ENCODE measurements at places on chromosomes 16 and 17. TPM values are rescaled to one million over a fixed set of nuclear protein-coding genes. Genes with fewer than 3 reads are reported as not detected.
A peak's percentile ranks its signal among the peaks of the same experiment; 100 is the strongest.

GRCh38 chr17:50358177-50358576 lies 12.3 kb downstream of the XYLT2 start:
- no peak overlapping the region for H3K27ac ChIP-seq
- peaks cover 9% of the 10 kb centered on the region for H3K4me1 ChIP-seq
- no peak overlapping the region for H3K4me3 ChIP-seq
- H3K36me3 ChIP-seq, result peaks cover 24% of the 10 kb centered on the region
- H3K27me3 ChIP-seq, result no peaks in the 10 kb centered on the region

- no peaks in the 10 kb centered on the region for H3K27me3 ChIP-seq
- H3K27ac ChIP-seq, result no peak overlapping the region
- no peaks in the 10 kb centered on the region for H3K36me3 ChIP-seq
- no peak overlapping the region for H3K4me3 ChIP-seq
- DNase-seq, result no peak
- peaks cover 3% of the 10 kb centered on the region for H3K4me1 ChIP-seq
These were observed 26.7 kb downstream of the CDK5RAP3 start for GRCh38 chr17:47997586-47997985.

GRCh38 chr16:88778271-88778525 lies 6.8 kb downstream of the PIEZO1 start:
- no peaks in the 10 kb centered on the region for H3K27me3 ChIP-seq
- H3K27ac ChIP-seq, result peak overlapping the region; percentile 91
- no peak overlapping the region for H3K4me3 ChIP-seq
- DNase-seq, result no peak
- H3K36me3 ChIP-seq, result no peaks in the 10 kb centered on the region

DNA sequence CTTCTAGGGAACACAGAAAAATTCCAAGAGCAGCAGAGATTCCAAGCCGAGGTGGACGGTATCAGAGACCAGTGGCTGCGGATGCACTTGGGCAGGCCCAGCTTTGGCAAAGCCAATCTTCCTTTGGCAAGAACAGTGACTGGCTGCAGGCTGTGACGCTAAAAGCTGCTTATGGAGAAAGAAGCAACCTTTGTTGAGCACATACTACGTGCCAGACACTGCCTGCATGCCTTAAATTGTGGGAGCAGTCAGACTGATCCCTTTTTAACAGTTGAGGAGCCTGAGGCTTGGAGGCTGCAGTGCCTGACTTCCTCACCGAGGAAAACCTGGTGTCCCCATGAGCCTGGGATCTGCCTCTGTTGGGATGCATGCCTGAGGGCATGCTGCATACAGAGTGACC lies 69.0 kb upstream of the AMZ2 start:
- H3K27me3 ChIP-seq, result no peaks in the 10 kb centered on the region
- no peak overlapping the region for H3K27ac ChIP-seq
- H3K36me3 ChIP-seq, result no peaks in the 10 kb centered on the region
- H3K4me3 ChIP-seq, result no peak overlapping the region
- no peak for DNase-seq
- H3K4me1 ChIP-seq, result no peaks in the 10 kb centered on the region

DNA sequence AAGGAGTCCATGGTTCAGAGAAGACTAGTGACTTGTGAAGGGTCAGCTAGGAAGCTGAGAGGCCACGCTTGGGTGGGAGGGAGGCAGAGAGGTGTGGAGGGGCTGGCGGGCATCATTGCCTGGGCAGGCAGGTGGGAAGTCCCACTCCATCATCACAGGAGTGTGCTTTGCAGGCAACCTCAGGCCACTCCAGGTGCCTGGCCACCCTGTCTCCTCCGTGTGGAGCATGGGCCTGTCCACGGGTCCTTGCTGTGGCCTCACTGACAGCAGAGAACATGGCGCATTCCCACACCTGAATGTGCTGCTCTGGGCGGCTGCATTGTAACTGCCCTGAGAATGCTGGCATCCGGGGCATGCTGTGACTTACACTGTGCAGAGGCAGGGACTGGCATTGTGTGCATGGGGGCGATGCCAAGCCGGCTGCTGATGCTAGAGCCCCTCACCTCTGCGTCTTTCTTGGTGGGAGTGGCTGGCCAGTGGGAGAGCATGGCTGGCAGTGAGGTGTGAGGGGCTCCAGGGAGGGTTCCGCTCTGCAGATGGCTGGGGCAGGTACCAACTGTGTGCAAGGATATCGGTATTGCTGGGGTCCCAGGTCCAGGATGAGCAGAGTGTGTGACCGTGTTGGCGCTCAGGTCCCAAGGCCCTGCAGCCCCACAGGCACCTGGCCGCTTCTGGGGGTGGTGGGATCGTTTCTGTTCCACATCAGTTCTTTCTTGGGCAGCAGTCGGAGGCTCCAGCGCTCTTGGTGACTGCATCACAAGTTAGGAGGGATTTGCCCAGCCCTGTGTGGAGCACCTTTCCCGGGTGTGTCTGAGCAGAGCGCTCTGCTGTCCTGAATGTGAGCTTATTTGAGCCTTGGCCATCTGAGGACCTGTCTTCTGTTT lies 94.8 kb downstream of the NPIPB11 start:
- H3K4me3 ChIP-seq, result no peak overlapping the region
- peak overlapping the region; percentile 0 for H3K27ac ChIP-seq
- no peaks in the 10 kb centered on the region for H3K27me3 ChIP-seq
- no peak for DNase-seq
- H3K4me1 ChIP-seq, result peaks cover 40% of the 10 kb centered on the region
- H3K36me3 ChIP-seq, result no peaks in the 10 kb centered on the region

GRCh38 chr16:78485188-78485916 lies 385.9 kb downstream of the WWOX start:
- no peaks in the 10 kb centered on the region for H3K27me3 ChIP-seq
- no peak overlapping the region for H3K4me3 ChIP-seq
- peaks cover 6% of the 10 kb centered on the region for H3K4me1 ChIP-seq
- DNase-seq, result no peak
- H3K27ac ChIP-seq, result no peak overlapping the region

DNA sequence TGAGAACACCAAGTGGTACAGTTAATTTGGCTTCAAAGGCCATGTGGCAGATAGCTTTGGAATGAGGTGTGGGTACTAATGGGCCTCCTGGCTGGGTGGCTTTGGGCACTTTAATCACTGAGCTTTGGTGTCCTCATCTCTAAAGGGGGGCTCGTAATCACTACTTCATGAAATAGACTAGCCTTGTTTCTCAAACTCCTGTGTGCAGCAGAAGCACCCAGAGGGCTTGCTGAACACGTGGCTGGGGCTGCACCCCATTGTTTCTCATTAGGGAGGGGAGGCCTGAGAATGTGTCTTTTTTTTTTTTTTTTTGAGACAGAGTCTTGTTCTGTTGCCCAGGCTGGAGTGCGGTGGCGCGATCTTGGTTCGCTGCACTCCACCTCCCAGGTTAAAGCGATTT lies 5.8 kb downstream of the EPN2 start:
- H3K4me3 ChIP-seq, result no peak overlapping the region
- DNase-seq, result peak; percentile 19
- no peaks in the 10 kb centered on the region for H3K36me3 ChIP-seq
- peaks cover 4% of the 10 kb centered on the region for H3K27me3 ChIP-seq
- H3K4me1 ChIP-seq, result peaks cover 47% of the 10 kb centered on the region
- H3K27ac ChIP-seq, result peak overlapping the region; percentile 5

The KSR1 gene
- total RNA-seq, result 11.6 TPM

The SGSH gene
- total RNA-seq, result 12.3 TPM

- peaks cover 60% of the 10 kb centered on the region for H3K4me1 ChIP-seq
- H3K4me3 ChIP-seq, result no peak overlapping the region
- DNase-seq, result peak; percentile 85
- no peaks in the 10 kb centered on the region for H3K27me3 ChIP-seq
- peak overlapping the region; percentile 64 for H3K27ac ChIP-seq
These were observed 70.5 kb downstream of the GAS7 start for GRCh38 chr17:10127819-10128425.

The GRB7 gene
- total RNA-seq, result 2.5 TPM

- H3K27me3 ChIP-seq, result no peaks in the 10 kb centered on the region
- no peak overlapping the region for H3K27ac ChIP-seq
- peak; percentile 15 for DNase-seq
These were observed 78.0 kb upstream of the DOC2B start for GRCh38 chr17:259341-259976.

GRCh38 chr17:49861150-49861884 lies 13.4 kb upstream of the TAC4 start:
- H3K4me3 ChIP-seq, result no peak overlapping the region
- H3K27me3 ChIP-seq, result no peaks in the 10 kb centered on the region
- no peaks in the 10 kb centered on the region for H3K36me3 ChIP-seq
- H3K27ac ChIP-seq, result no peak overlapping the region
- peaks cover 5% of the 10 kb centered on the region for H3K4me1 ChIP-seq

The IRF8 gene
- 6.9 TPM for total RNA-seq

GRCh38 chr17:18246880-18247612 lies 11.5 kb downstream of the FLII start:
- peaks cover 98% of the 10 kb centered on the region for H3K36me3 ChIP-seq
- no peak overlapping the region for H3K4me3 ChIP-seq
- peak; percentile 61 for DNase-seq
- no peaks in the 10 kb centered on the region for H3K27me3 ChIP-seq
- peak overlapping the region; percentile 54 for H3K27ac ChIP-seq
- peaks cover 25% of the 10 kb centered on the region for H3K4me1 ChIP-seq

DNA sequence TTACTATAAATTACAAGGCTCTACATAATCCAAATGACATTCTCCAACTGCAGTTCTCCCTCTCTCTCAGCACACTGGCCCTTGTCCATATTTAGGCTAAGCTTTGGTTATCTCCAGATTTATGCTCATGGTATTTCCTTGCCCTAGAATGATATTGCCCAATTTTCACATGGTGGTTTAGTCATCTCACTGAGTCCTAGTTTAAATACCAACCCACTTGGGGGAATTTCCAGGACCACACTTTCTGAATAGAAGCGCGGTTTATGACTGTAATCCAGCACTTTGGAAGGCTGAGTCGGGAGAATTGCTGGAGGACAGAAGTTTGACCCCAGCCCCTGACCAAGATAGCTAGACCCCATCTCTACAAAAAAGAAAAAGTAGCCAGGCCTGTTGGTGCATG lies 280.1 kb upstream of the MON1B start:
- H3K4me3 ChIP-seq, result no peak overlapping the region
- H3K27ac ChIP-seq, result no peak overlapping the region
- no peaks in the 10 kb centered on the region for H3K36me3 ChIP-seq

DNA sequence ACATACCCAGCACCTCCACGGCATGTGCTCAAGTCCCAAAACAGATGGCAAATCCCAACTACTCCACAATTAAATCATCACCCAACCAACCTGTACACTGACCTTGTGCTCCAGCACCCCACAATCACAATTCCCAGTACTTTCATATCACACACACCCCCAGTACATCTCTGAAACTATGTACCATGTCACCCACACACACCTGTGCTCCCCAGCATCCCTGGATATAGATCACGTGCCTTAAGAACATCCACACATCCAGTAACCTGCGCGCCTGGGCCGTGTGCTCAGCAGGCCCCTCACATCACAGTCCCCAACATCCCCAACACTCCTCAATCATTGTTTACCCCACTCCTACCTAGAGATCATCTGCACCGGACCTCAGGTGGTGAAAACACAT lies 2.1 kb downstream of the NLGN2 start:
- no peaks in the 10 kb centered on the region for H3K36me3 ChIP-seq
- no peak for DNase-seq
- no peaks in the 10 kb centered on the region for H3K4me1 ChIP-seq

DNA sequence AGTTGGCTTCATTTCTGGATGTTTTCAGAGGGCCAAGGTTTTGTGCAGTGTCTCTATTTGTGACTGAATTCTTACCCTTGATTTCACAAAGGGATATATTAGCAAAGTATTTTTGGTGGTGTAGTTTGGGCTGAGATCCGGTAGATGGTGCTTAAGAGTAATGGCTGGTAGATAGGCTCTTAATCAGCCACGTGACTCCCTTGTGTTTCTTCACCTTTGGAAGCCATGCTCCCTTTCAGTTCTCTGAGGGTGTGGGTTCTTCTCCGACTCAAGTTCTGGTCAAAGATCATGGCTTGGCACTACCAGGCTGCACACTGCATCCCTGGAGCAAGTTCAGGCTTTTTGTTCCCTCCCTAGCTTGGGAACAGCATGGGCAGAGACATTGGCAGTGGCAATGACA lies 887.3 kb downstream of the CDH8 start:
- H3K27ac ChIP-seq, result no peak overlapping the region
- DNase-seq, result no peak
- no peaks in the 10 kb centered on the region for H3K36me3 ChIP-seq

The GUCY2D gene
- not detected for total RNA-seq

- no peak for DNase-seq
- H3K36me3 ChIP-seq, result no peaks in the 10 kb centered on the region
- no peak overlapping the region for H3K4me3 ChIP-seq
- H3K4me1 ChIP-seq, result no peaks in the 10 kb centered on the region
- no peaks in the 10 kb centered on the region for H3K27me3 ChIP-seq
These were observed 42.4 kb downstream of the C16orf95 start for GRCh38 chr16:87274794-87275193.

DNA sequence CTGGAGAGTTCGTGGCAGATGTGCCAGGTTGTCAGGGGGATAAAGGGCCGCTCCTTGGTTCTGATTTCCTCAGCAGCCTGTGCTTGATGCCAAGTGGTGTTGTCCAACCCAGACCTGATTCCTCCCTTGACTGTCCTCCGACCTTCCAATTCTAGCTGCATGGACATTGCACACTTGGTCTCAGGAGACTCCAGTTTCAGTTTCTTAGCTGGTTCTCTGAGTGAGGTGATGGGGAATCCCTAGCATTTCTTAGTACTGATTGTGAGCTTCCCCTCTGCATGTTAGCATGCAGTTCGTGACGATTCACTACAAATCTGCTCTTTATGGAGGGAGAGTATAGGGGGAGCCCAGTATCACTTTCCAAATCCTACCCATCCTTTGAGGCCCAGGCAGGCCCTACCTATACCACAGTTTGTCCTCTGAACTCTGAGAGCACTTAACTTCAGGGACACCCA lies 12.4 kb upstream of the CCR7 start:
- H3K27ac ChIP-seq, result no peak overlapping the region
- H3K4me3 ChIP-seq, result no peak overlapping the region
- no peaks in the 10 kb centered on the region for H3K27me3 ChIP-seq
- H3K36me3 ChIP-seq, result no peaks in the 10 kb centered on the region
- no peak for DNase-seq
- H3K4me1 ChIP-seq, result peaks cover 7% of the 10 kb centered on the region

DNA sequence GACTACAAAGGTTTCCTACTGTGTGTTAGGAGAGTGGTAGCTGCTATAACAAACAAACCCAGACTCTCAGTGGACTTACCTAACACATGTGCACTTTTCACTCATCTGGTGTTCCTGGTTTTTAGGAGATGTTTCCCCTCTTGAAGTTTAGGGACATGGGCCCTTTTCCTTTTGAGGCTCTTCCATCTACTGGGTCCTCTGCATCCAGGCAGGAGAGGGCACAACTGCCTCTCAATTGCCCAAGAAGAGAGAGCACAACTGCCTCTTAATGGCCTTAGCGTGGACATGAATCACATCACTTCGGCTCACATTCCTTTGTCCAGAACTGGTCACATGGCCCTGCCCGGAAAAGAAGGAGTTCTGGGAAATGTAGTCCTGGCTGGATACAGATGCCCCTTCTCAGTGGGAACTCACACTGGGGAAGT lies 9.8 kb upstream of the TNRC6C start:
- H3K36me3 ChIP-seq, result no peaks in the 10 kb centered on the region
- no peak overlapping the region for H3K4me3 ChIP-seq
- no peak for DNase-seq
- no peak overlapping the region for H3K27ac ChIP-seq
- no peaks in the 10 kb centered on the region for H3K4me1 ChIP-seq

The COG1 gene
- 58.5 TPM for total RNA-seq

Data from heart left ventricle (tissue), 16 donors.